ENCODE measurements at places on chromosomes 5 and 9. TPM values are rescaled to one million over a fixed set of nuclear protein-coding genes. Genes with fewer than 3 reads are reported as not detected.
A peak's percentile ranks its signal among the peaks of the same experiment; 100 is the strongest.

DNA sequence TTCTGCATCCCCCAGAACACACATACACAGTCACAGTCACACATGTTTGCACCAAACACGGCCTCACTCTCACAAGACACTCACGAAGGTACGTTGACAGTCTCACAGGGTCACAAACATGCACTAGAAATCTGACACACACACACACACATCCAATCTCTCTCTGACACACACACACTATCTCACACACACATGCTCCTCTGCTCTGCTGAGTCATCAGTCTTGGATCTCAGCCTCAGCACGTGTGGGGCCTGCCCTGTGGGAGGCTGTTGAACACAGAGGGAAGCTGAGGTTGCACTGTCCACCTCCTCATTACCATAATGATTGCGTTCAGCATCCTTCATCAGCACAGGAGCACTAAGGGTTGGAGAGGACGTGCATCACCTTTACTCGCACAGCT, 188.8 kb downstream of the MTRR start:
- no peak for DNase-seq

Gene SH3TC2
- 27.2 TPM for total RNA-seq

DNA sequence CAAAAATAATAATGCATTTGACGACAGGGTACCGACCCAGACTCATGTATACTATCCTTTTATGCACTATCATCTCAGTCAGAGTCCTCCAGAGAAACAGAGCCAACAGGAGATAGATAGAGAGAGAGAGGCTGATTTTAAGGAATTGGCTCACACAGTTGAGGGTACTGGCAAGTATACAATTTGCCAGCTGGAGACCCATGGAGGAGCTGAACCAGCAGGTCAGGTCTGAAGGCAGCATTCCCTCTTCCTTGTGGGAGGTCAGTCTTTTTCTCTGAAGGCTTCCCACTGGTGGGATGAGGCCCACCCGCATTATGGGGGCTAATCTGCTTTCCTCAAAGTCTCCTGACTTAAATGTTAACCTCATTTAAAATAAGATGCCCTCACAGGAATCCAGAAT, 17.3 kb upstream of the MED10 start:
- no peak for DNase-seq

Gene HMCN2
- total RNA-seq, result under 0.01 TPM

DNA sequence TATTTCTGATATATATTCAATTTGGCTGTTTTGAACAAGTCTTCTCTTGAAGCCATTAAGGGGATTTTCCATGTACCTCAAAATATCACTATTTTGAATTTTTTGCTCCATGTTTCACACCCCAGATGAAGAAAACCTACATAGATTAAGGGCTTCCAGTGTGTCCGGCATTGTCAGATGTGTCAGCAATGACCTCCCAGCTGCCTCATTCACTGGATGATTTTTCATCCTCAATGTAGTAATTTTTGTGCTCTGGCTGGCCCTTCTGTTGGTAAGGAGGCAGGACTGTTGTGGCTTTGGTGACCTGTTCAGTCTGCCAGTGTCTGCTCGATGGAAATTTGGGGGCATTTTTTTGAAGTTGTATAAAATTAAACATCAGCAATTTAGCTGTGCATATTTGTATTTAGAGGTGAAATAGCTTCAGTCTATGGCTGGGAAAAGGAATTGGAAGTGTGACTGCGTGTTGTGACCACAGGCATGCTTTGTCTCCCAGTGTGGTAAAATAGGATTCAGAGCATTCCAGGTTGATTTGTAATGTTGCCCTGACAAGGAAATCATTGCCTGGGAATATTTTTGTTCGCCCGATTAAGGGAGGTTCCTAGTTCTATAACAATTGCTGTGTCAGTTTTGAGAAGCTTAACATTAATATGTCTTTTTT, 312.4 kb downstream of the ARHGEF28 start:
- peak; percentile 88 for DNase-seq

DNA sequence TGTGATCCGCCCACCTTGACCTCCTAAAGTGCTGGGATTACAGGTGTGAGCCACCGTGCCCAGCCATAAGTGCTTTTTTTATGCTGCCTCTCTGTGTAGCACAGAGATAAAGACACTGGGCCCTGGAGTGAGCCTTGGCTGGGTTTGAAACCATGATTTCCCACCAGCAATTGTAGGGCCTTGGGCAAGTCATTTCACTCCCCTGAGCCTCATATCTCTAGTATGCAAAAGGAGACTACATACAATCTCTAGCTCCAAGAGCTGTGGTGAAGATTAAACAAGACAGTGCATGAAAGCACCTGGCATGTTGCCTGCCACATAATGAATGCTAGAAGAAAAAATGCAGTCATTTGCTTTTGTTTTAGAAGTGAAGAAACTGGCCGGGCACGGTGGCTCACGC, 3.9 kb downstream of the FABP6 start:
- DNase-seq, result no peak

DNA sequence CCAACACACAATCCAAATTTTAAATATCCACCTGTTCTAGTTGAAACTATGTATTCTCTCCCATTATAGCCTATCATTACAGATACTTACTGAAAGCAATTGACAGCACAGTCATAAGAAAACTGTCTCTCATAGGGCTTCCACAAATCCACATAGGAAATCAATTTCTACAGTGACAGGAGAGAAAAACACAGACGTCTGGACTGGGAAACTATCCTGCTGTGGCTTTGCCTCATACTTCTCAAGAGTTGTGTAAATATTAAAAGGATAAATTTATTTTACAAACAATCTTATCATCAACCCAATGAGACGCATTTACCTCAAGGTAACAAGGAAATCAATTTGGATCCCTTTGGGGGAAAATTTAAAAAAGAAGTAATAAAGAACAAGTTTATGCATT, 517.5 kb downstream of the EFNA5 start:
- DNase-seq, result no peak

- no peak for DNase-seq
Observed at GRCh38 chr5:10573487-10574145, 9.7 kb downstream of the ANKRD33B start.

- no peak for DNase-seq
Observed at GRCh38 chr9:110028676-110029075, 179.3 kb downstream of the C9orf152 start.

DNA sequence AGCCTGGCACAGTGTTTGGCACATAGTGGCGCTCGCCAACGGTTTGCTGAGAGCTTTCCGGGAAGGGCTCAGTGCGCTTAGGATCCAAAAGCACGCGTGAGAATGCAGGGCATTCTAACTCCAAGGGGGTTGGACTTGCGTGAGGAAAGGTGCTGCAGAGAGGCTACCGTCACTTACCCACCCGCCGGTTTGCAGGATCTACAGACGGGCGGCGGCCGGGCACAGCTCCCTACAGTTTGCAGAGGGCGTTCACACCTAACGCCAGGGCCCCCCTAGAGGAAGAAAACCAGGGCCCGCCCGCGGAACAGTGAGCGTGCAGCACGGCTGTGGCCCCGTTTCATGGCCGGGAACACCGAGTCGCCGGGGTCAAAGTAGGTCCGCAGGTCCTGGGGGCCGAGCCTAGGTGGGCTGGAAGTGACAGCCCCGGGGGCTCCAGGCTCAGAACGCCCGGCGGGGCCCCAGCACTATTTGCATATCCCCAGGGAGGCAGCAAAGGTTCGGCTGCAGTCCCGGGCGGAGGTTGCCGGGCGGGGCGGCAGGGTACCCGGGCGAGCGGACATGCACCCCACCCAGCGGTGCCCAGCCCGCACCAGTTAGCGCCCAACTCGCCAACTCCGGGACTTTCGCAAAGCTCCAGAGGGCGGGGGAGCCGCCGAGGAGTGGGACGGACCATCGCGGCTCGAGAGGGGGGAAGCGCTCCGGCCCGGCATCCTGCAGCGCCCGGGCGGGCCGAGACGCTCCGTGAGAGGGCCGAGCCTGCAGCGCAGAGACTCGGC, 526 bp upstream of the GALNT10 start:
- no peak for DNase-seq

Gene FGFR4
- total RNA-seq, result 2.4 TPM

Gene FOXD4L5
- total RNA-seq, result under 0.01 TPM

GRCh38 chr5:6273090-6273735, 105.1 kb downstream of the MED10 start:
- no peak for DNase-seq

GRCh38 chr5:166883016-166883415, 1408.4 kb upstream of the WWC1 start:
- DNase-seq, result no peak

DNA sequence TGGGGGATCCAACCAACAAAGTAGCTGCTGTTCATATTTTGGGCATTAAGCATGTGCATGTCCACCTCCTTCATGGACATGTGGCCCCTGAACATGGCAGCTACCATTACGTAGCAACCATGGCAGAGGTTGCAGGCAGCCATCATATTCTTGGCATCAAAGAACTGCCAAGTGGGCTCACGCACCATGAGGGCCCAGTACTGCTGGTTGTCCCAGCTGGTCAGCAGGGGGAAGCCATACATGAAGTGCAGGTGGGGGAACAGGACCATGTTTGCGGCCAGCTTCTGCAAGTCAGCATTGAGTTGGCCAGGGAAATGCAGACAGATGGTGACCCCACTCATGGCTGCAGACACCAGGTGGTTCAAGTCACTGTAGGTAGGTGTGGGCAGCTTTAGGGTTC, 9.5 kb downstream of the MTAP start:
- no peak for DNase-seq

GRCh38 chr5:102107865-102108264, 188.2 kb downstream of the SLCO4C1 start:
- DNase-seq, result no peak

Gene FRMD3
- 0.76 TPM for total RNA-seq

Gene LECT2
- total RNA-seq, result not detected

Gene SHOC1
- not detected for total RNA-seq

Gene MAN2A1
- total RNA-seq, result 48.5 TPM

DNA sequence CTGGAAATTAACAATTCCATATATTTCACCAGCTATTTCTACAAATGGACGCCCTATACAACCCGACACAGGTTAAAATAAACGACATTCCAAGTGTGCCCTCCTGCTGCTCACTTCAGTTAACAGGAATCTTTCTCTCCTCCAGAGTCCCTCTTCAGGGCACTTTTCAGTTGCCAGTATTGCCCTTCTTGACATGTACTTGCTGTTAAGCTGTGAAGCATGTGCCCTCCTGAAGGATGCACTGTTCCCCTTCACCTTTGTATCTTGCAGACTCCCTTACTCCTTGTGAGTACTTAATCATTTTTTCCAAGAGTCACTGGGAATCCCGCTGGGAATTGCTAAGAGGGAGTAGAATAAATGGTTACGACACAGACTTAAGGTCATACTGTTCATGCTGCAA, 364.1 kb downstream of the CTNND2 start:
- no peak for DNase-seq

DNA sequence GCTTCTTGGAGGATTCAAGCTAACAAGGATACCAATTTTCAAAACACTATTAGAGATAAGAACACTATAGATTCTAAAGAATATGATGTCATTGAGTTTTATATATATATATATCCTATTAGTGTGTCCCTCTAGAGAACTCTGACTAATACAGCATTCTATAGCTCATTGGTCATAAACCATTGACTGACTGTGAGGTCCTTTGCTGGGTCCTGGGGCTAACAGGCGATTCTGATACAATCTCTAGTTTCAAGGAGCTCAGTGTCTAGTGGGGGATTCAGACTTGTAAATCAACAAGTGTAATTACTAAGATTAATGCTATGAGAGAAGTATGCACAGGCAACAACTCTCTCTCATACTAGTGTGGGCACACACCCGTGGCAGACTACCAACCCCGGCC, 234.5 kb downstream of the DENND1A start:
- no peak for DNase-seq

Gene CMYA5
- under 0.01 TPM for total RNA-seq

DNA sequence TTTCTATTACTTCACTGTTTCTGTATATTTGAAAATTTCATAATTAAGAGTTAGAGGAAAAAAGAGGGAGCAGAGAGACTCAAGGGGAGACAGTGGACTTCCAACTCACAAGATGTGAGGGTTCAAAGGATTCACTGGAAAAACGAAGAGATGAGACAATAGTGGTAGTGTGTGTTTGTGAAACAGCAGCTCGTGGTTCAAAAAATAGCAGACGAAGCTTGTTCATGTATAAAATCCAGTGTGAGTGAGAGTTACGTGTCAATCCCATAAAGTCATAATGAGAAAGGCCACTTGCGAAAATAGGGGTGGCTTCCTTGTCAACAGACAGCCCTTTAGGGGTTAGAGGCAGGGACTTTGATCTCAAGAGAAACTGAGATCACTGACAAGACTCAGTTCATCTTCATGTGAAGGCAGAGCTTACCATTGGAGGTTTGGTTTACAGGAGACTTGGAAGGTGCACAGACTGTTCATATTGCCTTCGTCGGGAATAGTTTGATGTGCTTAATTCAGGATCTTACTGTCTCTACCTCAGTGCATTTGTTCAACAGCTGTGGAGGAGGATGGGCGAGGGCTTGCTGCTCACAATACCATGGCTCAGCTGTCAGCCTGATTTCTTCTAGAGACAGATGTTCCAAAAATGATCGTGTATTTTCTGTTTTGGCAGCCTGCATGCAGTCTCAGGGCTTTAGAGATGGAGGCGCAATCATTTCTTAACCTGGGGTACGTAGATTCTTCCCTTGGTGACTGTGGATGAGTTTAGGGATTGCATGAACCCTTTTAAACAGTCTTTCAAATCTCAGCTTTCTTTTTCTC, 105.7 kb upstream of the KLF9 start:
- DNase-seq, result no peak

Gene GADD45G
- total RNA-seq, result under 0.01 TPM

GRCh38 chr9:132154863-132155567, 6.8 kb upstream of the NTNG2 start:
- no peak for DNase-seq

DNA sequence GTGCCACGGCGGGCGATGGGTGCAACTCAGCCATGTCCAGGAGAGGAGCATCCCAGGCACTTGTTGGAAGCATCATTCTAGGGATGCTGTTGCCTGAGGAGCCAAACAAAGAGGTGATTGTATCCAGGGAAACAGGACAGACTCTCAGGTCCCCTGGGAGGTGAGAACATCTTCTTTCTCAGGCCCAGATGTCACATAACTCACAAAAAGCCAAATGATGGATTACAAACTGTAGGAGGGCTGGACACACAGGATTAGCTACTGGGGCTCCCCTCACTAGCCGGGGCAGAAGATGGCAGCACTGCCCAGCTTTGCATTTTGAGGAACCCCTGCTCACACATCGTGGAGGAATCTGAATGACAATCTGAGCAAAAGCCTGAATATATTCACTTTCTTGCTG, 64.7 kb upstream of the NFIL3 start:
- DNase-seq, result no peak

DNA sequence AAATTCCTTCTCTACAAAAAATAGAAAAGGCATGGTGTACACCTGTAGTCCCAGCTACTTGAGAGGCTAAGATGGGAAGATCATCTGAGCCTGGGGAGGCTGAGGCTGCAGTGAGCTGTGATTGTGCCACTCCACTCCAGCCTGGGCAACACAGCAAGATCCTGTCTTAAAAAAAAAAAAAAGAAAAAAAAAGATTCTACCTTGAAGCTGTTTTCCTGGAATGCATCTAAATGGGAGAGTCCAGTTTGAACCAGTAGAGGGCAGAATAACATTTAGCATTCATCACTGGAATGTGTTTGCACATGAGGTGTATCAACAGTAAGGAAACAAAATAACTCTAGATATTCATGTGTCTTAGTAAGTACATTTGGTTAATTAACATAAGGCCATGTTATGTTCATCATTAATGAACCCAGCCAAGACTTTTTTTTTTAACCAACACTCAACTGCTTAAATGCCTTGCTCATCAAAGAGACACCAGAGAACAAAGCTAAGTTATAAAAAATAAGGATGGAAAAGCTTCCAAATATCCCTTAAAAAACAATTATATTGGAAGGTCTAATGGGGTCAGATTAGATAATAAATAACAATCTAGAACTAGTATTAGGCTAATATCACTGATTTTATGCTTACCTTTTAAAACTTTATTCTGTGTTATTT, 16.1 kb downstream of the IFNE start:
- peak; percentile 72 for DNase-seq
